ENCODE measurements at places on chromosomes 5 and 9. TPM values are rescaled to one million over a fixed set of nuclear protein-coding genes. Genes with fewer than 3 reads are reported as not detected.
A peak's percentile ranks its signal among the peaks of the same experiment; 100 is the strongest.

DNA sequence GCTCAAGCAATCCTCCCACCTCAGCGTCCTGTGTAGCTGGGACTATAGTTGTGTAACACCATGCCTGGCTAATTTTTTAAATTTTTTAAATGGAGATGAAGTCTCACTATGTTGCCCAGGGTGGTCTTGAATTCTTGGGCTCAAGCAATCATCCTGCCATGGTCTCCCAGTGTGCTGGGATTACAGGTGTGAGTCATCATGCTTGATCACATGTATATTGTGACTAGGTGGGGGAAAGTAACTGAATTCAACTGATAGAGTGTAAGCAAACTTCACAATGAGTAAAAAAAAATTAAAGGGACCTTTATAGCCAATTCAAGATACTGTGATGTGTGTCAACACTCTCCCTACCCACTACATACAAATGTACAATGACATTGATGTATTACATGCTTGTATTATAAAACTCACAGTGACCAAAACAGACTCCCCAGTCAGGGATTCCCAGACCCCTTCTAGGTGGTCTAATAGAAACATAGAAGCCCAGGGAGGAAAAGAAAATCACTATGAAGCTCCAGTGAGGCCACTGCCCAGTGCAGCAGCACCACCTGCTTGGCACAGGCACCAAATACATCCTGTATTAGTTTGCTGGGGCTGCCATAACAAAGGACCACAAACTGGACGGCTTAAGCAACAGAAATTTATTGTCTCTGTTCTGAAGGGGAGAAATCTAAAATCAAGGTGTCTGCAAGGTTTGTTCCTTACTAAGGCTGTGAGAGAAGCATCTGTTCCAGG is 8.8 kb downstream of the PLGRKT start:
- DNase-seq, result no peak

GRCh38 chr9:131053896-131054295 is 42.4 kb upstream of the AIF1L start:
- DNase-seq, result no peak

DNA sequence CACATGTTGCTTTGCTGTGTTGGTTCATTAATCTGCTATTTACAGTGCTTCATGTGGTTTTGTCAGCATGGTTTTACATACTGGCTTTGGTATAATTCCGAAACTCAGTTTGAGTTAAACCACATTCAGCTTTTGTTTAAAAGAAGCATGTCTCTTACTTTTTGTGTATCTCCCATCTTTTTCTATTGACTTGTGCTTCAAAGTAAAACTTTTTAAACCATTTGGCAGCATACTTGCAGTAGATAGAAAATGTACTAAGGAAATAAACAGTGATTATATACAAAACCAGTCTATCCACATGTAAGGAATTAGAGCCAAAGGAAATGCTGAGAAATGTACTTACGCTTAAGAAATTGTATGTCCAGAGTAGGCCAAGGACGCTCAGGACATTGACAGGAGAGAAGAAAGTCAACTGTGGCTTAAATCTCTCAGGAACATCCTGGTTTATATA is 286.9 kb downstream of the ARHGEF28 start:
- no peak for DNase-seq

DNA sequence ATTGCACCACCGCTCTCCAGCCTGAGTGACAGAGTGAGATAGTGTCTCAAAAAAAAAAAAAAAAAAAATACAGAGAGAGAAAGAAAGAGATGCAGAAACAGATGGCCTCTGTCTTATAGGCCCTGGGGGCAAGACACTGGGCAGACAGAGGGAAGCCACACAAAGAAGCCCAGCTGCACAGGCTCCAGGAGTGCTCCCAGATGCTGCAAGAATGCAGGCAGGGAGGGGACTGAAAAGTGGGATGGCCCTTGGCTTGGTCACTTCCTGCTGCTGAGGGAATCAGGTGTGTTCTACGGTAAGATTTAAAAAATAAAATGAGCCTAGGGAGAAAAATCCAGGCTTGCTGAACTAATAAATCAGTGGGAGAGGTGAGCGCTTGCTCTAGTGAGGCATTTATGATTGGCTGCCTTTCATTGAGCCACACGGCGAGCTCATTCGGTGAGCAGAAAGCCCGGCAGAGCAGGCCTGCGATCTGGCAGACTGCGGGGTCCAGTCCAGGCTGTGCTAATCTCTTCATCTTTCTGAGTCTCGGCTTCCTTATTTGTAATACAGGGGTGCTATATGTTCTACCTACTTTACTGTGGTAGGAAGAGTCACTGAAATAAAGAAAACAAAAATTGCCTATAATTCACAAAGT is 80.6 kb downstream of the RAD23B start:
- no peak for DNase-seq

DNA sequence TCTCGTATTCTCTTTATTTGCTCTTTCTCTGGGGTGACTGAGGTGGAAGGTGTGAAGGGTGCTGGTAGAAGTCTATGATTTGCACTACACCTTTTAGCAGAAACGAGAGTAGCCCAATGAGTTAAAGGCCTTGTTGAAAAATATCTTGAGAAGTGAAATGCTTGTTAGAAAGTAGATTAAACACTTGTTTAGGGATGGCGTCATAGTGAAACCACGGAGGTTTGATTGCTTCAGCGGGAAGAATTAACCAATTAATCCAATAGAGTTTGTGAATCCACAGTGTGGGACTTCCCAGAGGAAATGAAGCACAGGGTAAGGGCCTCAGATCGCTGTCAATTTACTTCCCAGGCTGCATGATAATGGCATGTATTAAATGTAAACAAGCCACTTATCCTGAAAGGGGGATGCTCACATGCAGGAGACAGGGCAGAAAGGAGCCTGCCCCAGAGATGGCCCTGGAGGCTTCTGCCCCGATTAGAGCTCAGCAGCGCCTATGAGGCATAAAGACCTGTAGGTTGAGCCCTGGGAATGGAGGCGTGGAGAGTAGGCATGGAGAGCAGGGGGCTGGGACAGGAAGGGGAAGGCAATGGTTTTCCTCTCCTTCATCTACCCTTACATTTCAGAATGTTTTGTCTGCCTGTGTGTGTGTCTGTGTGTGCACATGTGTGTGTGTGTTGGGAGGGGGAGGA is 1.5 kb downstream of the FAM170A start:
- no peak for DNase-seq

- DNase-seq, result no peak
These were observed 40.1 kb downstream of the TMEM167A start for GRCh38 chr5:83036991-83037575.

- DNase-seq, result no peak
These were observed 650.3 kb downstream of the CCDC171 start for GRCh38 chr9:16202914-16203728.

DNA sequence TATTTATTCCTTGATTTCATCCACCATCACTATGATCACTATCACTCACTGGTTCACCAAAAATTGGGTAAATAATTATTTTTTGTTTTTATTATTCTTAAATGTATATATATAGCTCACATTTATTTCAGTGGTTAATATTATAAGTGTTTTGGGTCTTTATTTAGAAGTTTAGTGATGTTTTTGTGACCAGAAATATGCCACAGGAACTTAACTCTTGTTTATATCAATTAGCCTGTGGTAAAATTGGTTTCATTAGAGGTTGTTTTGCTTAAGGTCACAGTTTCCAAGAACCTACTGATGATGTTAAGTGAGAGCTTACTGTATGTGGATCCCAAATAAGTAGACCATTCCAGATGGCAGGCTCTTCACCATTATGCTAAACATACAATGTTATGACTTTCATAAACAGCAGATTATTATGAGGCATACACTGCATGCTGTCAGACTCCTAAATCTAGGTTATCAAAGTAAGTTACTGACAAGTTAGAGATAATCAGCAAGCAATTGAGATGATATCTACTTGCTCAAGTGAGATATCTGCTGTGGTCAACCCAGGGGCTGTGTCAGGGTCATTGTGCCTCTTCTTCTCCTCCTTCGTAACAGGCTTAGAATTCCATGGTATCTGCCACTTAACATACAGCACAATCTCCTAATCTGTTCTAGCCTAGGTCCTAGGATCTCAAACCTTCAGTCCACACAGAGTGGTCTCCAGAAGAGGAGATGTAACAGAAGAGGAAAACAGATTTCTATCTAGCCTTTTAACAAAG is 57.6 kb downstream of the NR3C1 start:
- no peak for DNase-seq

DNA sequence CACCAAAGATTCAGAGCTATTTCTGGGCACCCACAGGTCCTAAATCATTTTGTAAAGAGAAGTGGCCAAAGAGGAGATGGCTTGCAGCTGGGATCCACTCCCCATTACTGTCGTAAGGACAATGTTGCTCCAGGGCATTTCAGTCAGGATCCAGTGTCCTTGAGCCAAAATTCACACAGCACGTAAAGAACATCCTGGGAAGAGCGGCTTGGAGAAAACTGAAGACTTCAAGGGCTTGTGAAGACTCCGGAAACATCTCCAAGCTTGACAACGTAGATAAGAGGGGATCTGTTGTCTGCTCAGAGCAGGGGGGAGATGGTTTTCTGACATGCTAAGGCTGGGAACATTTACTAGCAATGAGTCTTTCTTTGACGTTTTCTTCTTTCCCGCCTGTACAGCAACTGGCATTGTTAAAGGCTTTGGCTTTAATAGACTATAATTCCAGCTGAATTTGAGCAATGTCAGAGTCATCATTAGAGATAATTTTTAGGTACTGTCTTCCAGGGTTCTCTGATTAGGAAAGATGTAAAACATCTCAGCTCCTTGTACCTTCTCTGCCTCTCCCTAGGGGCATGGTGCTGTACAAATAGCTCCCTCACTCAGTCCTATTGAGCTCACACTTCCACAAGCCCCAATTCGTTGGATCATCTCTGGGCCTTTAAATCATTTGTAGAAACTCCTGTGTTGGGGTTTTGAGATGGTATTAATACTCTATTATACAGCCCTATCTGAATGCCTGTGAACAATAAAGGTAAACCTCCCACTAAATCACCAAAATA is 39.7 kb downstream of the EGFLAM start:
- peak; percentile 6 for DNase-seq

GRCh38 chr5:97072696-97073095 is 69.7 kb downstream of the LIX1 start:
- no peak for DNase-seq

GRCh38 chr5:122941737-122942136 is 94.8 kb downstream of the PPIC start:
- DNase-seq, result no peak

DNA sequence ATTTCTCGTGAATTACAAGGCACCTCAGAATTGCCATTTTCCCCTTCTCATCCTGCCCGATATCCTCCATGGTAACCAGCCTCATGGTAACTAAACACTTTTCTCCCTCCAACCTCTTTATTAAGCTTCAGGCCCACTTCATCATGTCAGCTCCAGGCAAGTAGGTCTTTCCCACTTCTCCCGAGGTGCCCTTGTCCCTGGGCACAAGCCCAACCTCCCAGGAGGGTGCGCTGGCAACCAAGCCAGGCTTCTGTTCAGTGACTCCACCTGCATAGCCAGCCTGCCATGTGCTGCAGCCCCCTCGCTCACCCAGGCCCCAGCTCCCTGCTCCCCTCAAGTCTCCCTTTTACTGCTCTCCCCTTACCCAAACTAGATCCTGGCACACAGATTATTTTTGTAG is 47.4 kb upstream of the AFAP1L1 start:
- no peak for DNase-seq

DNA sequence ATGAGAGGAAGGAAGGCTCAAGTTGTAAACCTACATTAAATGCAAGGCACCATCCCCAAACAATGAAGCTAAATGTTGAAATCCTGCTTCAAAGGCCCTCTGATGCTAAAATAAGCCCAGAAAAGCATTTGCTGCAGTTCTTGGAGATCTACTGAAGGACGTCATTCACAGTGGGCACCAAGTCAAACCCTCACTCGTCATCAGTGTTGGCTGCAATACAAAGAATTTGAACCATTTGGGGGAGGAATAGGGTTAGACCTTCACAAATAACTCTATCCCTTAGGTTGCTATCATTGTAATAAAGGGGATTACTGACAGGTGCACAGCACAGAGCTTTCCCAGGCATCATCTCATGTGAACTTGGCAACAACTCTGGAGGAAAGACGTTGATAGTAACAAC is 9.3 kb upstream of the MEGF9 start:
- DNase-seq, result no peak

- DNase-seq, result peak; percentile 74
These were observed 20.8 kb downstream of the CAVIN4 start for GRCh38 chr9:100598641-100599145.

Gene PSD2
- 1.9 TPM for polyA plus RNA-seq

Gene SPATA31E1
- not detected for polyA plus RNA-seq

Gene FOXE1
- polyA plus RNA-seq, result 0.06 TPM

Gene ZDHHC11B
- polyA plus RNA-seq, result 3.3 TPM

Gene OTULINL
- polyA plus RNA-seq, result 12.5 TPM

Gene F2RL2
- polyA plus RNA-seq, result 0.49 TPM

Gene PCDHA2
- 0.22 TPM for polyA plus RNA-seq

Gene GZMA
- polyA plus RNA-seq, result 0.31 TPM
